ENCODE measurements at places on chromosomes 7 and 10. TPM values are rescaled to one million over a fixed set of nuclear protein-coding genes. Genes with fewer than 3 reads are reported as not detected.
A peak's percentile ranks its signal among the peaks of the same experiment; 100 is the strongest.

The INMT gene
- 0.07 TPM for total RNA-seq

The FAM241B gene
- 9.6 TPM for total RNA-seq

The MAGI2 gene
- 0.05 TPM for total RNA-seq

The TFR2 gene
- total RNA-seq = 10.1 TPM

The TMEM273 gene
- 28.0 TPM for total RNA-seq

The IFIT3 gene
- total RNA-seq = 19.2 TPM

DNA sequence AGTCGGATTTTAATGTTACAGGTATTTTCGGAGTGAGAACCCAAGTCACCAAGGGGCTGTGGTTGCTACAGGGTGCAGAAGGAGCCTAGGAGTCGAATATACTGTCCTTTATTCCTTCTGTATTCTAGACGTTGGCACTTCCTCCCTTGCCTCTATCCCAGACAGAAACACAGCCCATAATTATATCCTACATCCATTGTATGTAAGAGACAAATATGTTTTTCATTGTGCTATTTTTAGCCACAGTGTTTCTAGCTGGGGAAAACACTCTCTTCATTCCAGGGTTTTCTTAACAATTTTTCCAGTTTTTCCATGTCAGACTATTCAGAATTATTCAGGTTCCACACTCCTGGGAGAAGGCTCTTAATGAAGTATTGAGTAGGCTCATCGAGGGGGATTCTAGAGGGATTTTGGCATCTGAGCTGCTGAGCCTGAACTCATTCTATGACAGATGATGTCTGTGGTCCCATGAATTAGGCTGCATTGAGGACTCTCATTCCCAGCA lies 32.6 kb downstream of the KIAA1217 start:
- H3K36me3 ChIP-seq = no peaks in the 10 kb centered on the region
- H3K27ac ChIP-seq = no peak overlapping the region
- peaks cover 32% of the 10 kb centered on the region for H3K27me3 ChIP-seq
- no peak for DNase-seq
- no peak overlapping the region for H3K4me3 ChIP-seq
- H3K4me1 ChIP-seq = no peaks in the 10 kb centered on the region

DNA sequence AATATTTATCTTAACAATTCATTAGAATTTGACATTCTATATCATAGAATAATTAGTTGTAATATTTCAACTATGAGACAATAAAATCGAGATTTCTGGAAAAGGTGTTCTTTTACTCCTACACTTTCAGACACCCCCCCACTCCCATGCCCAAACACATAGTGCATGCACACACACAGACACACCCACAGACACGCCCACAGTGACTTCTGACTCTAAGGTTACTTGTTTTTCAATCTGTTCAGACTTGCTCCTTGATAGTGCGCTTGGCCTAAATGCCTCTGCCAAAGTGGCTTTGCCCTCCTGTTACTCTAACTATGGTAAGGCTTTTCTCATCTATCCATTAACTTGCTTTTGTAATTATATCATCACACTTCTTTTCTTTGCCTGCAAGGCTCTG lies 144.0 kb upstream of the PPP1R3A start:
- no peak overlapping the region for H3K4me3 ChIP-seq
- H3K36me3 ChIP-seq = no peaks in the 10 kb centered on the region
- H3K4me1 ChIP-seq = no peaks in the 10 kb centered on the region
- peaks cover 4% of the 10 kb centered on the region for H3K27me3 ChIP-seq
- H3K27ac ChIP-seq = no peak overlapping the region

- H3K4me3 ChIP-seq = peak overlapping the region; percentile 66
- H3K4me1 ChIP-seq = peaks cover 29% of the 10 kb centered on the region
- peak; percentile 35 for DNase-seq
- H3K36me3 ChIP-seq = peaks cover 16% of the 10 kb centered on the region
- no peaks in the 10 kb centered on the region for H3K27me3 ChIP-seq
Measured at GRCh38 chr7:75993689-75994387, 557 bp downstream of the TMEM120A start.

DNA sequence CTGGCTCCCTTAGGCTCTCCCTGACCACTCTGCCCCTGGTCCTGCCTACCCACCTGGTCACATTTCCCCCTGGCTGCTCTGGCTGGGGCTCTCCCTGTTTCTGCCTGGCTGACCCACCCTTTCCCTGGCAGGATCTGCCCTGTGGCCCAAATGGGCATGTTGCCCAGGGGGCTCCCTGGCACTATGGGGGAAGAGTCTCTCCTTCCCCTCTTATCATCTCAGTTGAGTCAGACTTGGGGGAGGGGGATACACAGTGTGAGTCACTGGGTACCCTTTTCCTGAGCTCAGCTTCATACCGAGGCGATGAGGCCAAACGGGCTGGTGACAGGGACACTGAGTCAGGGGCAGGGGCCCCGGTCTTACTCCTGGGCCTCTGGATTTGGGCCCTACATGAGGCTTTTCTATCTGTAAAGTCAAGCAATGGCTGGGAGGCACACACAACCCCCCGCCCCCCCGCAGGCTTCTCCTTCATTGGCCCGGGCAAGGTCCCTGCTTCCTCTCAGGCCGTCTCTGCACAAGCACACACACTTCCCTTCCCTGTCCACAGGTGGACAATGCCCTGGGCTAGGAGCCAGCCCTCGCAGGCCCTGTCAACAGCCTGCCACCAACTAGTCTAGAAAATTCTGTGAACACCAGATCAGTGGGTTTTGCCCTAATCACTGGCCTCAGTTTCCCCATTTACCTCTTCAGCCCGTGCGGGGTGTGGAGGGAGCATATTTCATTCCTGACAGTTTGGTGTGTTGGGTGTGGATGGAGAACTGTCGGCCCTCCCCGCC lies 627 bp upstream of the FLNC start:
- H3K27me3 ChIP-seq = peaks cover 27% of the 10 kb centered on the region
- peaks cover 13% of the 10 kb centered on the region for H3K4me1 ChIP-seq
- no peak overlapping the region for H3K27ac ChIP-seq
- no peak overlapping the region for H3K4me3 ChIP-seq

DNA sequence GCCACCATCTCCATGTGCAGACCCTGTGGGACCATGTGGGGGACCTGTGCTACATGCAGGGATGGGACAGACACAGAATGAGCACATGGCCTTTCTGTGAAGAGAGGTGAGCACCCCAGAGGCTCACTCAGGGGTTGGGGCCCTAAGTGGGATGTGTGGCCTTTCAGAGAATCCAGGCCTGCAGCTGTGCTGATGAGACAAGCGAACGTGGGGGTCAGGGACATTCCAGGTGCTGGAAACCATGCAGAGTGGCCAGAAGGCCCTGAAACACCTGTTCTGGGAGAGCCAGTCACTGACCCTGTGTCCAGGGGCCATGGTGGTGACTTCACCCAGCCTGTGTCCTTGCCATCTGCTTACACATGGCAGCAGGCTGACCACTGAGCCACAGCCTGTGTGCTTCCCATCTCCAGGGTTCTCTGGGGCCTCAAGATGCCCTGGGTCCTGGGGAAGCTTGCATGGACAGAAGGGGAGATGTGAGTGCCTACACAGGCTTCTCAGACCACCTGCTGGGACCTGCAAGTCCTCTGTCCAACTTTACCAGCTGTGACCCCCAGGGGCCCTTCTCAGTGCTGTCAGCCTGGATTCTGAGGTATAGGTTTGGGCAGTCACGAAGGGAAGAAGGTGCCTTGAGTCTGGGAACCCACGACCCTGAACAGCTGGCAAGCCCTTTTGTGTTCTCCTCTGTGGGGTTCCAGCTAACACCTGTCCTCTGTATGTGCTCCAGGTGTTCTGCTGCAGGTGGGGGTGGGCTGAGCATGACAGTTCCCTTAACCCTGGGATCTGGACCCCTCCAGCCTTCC lies 17.6 kb downstream of the RAMP3 start:
- peak; percentile 1 for DNase-seq
- H3K27me3 ChIP-seq = peaks cover 6% of the 10 kb centered on the region
- no peak overlapping the region for H3K4me3 ChIP-seq
- no peaks in the 10 kb centered on the region for H3K4me1 ChIP-seq
- H3K36me3 ChIP-seq = no peaks in the 10 kb centered on the region

DNA sequence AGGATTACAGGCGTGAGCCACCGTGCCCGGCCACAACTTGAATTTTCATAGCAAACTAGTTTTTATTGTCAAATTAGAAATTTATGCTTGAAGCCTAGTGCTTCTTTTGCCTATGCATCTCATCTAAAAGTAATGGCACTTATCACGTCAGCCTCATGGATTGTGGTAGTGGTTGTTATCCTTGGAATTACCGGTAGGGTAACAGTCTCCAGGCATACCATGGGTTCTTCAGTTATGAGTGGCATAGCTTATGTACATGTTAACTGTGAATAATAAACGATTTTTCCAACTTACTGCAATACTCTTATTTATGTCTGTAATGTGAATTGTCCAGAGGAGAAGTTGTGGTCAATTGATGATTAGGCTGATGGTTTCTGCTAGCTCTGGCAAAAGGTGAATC lies 63.1 kb downstream of the BMPR1A start:
- H3K27me3 ChIP-seq = no peaks in the 10 kb centered on the region
- H3K27ac ChIP-seq = no peak overlapping the region
- H3K4me1 ChIP-seq = no peaks in the 10 kb centered on the region
- H3K4me3 ChIP-seq = no peak overlapping the region

DNA sequence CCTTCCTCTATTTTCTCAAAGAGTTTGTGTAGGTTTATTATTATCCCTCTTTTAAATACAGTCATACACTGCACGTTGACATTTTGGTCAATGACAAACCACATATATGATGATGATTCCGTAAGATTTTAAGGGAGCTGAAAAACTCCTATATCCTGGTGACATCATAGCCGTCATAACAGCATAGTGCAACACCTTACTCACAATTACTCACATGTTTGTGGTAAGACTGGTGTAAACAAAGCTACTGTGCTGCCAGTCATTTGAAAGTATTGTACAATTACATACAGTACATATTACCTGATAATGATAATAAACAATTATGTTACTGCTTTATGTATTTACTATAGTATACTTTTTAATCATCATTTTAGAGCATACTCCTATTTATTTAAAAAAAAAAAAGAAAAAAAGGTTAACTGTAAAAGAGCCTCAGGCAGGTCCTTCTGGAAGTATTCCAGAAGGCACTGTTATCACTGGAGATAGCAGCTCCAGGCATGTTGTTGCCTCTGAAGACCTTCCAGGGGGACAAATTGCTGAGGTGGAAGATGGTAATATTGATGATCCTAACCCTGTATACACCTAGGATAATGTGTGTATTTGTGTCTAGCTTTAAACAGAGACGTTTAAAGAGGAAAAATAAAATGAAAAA lies 123.3 kb upstream of the CDK1 start:
- no peaks in the 10 kb centered on the region for H3K27me3 ChIP-seq
- H3K4me3 ChIP-seq = no peak overlapping the region
- peaks cover 26% of the 10 kb centered on the region for H3K4me1 ChIP-seq
- peaks cover 7% of the 10 kb centered on the region for H3K36me3 ChIP-seq
- DNase-seq = no peak

GRCh38 chr7:1925349-1925748 lies 255.3 kb downstream of the ELFN1 start:
- H3K4me3 ChIP-seq = peak overlapping the region; percentile 10
- peaks cover 21% of the 10 kb centered on the region for H3K27me3 ChIP-seq
- no peak overlapping the region for H3K27ac ChIP-seq
- H3K36me3 ChIP-seq = peaks cover 19% of the 10 kb centered on the region
- peak; percentile 45 for DNase-seq

DNA sequence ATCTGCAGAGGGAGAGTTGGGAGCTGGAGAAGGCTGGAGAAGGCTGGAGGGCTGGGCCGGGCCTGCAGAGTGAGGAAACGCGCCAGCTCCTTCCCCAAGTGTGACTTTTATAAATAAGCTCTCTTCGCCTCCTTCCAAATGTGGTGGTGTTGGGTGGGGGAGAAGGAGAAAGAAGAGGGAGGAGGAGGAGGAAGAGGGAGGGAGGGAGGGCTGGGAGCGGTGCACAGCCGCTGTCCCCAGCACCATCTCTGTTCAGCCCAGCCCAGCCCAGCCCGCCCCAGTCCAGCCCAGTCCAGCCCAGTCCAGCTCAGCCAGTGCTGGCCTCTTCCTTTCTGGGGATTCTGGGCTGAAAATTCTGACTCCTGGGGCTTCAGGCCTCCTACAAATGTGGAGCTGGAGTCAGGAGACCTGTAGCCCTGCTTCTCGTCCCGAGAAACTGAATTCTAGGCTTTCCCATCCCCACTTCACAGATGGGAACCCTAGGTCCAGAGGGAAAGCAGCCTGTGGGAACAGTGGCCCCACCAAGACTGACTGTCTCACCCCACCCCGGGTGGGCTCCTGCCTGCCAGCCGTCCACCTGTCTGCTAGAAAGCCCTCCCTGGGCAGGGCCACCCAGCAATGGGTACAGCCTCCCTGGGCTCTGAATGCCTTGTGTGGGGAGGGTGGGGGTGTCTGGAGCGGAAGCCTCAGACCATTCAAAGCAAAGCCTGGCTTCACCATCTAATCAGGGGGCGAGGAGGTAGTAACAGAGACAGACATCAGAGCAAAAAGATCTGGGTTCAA lies 2.3 kb downstream of the STX1A start:
- H3K36me3 ChIP-seq = peaks cover 7% of the 10 kb centered on the region
- H3K4me1 ChIP-seq = peaks cover 39% of the 10 kb centered on the region
- peak overlapping the region; percentile 75 for H3K4me3 ChIP-seq
- no peak for DNase-seq
- peaks cover 4% of the 10 kb centered on the region for H3K27me3 ChIP-seq
- H3K27ac ChIP-seq = peak overlapping the region; percentile 66

DNA sequence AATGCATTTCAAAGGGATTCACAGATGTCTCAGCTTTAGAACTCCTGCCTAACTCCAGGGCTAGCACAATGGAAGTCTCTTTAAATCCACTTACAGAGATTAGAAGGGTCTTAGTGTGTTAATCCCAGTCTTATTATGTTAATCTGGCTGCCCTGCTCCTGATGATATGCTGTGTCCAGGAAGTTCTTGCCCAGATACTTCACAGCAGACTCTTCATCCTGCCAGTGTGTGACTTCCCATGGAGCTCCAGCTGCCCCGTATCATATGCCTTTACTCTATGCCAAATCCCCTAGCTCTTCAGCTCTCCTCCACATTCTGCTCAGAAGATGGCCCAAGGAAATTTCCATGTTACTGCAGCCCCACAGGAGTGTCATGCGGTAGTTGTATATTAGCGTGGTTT lies 533.8 kb downstream of the GALNT17 start:
- no peaks in the 10 kb centered on the region for H3K4me1 ChIP-seq
- no peaks in the 10 kb centered on the region for H3K27me3 ChIP-seq
- no peak overlapping the region for H3K4me3 ChIP-seq
- no peak overlapping the region for H3K27ac ChIP-seq

GRCh38 chr10:15609246-15609645 lies 110.5 kb downstream of the ITGA8 start:
- no peak overlapping the region for H3K4me3 ChIP-seq
- no peaks in the 10 kb centered on the region for H3K36me3 ChIP-seq
- no peak for DNase-seq

DNA sequence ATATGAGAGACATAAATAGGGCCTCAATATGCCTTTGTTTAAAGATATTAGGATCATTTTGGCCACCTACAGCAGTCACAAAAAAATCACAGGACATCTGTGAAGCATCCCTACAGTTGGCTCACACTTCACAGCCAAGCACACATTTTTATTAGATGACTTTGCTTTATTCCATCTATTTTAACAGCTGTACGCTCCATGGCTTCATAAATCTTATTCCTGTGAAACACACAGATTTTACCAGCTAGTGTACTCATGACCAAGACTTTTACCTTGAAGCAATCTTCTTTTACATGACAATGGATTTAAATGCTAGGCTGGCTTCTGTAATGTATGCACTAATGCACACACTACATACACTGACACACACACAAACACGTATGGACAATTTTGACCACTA lies 254.8 kb upstream of the PITRM1 start:
- H3K4me3 ChIP-seq = no peak overlapping the region
- H3K27ac ChIP-seq = no peak overlapping the region
- H3K4me1 ChIP-seq = peaks cover 12% of the 10 kb centered on the region
- H3K27me3 ChIP-seq = no peaks in the 10 kb centered on the region
- peaks cover 5% of the 10 kb centered on the region for H3K36me3 ChIP-seq
